ENCODE measurements at places on chromosomes 3 and 15. TPM values are rescaled to one million over a fixed set of nuclear protein-coding genes. Genes with fewer than 3 reads are reported as not detected.

Gene ITGA11
- total RNA-seq, result 0.92 TPM

Gene RAB27A
- total RNA-seq, result 72.3 TPM

Gene FSD2
- not detected for total RNA-seq

DNA sequence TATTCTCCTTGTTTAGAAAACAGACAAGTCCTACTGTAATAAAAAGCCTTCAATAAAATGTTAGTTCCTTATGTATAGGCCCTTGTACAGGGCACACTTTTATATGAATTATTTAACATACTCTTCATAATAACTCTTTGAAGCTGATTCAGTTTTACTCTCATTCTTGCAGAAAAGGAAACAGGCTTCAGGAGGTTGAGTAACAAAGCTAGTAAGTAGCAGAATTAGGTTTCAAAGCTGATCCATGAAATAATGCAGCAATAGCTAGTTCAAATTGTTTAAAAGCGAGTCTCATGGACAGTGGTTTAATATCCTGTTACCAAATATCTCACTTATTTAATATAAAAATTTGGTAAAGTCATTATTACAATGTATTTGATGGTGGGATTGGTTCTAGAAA is 25.0 kb downstream of the TCF12 start:
- H3K4me3 ChIP-seq, result no peak overlapping the region
- peaks cover 8% of the 10 kb centered on the region for H3K4me1 ChIP-seq
- no peak for DNase-seq
- H3K36me3 ChIP-seq, result peaks cover 27% of the 10 kb centered on the region

Gene ZMYND10
- total RNA-seq, result 1.8 TPM

DNA sequence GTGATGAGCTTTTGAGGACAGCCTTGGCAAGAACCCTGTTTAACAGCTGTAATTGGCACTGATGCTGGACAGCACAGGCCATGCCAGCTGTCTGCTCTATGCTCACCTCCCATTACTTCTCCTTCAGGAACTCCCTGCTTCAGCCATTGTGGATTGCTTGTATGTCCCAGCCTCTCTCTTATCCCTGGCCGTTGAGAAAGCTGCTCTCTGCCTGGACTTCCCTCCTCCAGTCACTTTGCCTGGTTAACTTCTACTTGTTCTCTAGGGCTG is 444.5 kb downstream of the EPHB1 start:
- no peak overlapping the region for H3K27ac ChIP-seq
- no peaks in the 10 kb centered on the region for H3K36me3 ChIP-seq
- DNase-seq, result no peak
- no peaks in the 10 kb centered on the region for H3K4me1 ChIP-seq

Gene ACKR4
- total RNA-seq, result not detected

- H3K36me3 ChIP-seq, result no peaks in the 10 kb centered on the region
- DNase-seq, result no peak
- H3K27me3 ChIP-seq, result peaks cover 8% of the 10 kb centered on the region
- no peak overlapping the region for H3K4me3 ChIP-seq
- no peak overlapping the region for H3K27ac ChIP-seq
Observed at GRCh38 chr15:22950256-22950990, 29.7 kb downstream of the CYFIP1 start.

- H3K36me3 ChIP-seq, result peaks cover 28% of the 10 kb centered on the region
- no peak for DNase-seq
- peaks cover 46% of the 10 kb centered on the region for H3K4me1 ChIP-seq
- H3K4me3 ChIP-seq, result peak overlapping the region; percentile 88
- H3K27me3 ChIP-seq, result no peaks in the 10 kb centered on the region
Observed at GRCh38 chr15:85381850-85382751, 1.7 kb downstream of the AKAP13 start.

Gene TTC23
- 3.3 TPM for total RNA-seq

DNA sequence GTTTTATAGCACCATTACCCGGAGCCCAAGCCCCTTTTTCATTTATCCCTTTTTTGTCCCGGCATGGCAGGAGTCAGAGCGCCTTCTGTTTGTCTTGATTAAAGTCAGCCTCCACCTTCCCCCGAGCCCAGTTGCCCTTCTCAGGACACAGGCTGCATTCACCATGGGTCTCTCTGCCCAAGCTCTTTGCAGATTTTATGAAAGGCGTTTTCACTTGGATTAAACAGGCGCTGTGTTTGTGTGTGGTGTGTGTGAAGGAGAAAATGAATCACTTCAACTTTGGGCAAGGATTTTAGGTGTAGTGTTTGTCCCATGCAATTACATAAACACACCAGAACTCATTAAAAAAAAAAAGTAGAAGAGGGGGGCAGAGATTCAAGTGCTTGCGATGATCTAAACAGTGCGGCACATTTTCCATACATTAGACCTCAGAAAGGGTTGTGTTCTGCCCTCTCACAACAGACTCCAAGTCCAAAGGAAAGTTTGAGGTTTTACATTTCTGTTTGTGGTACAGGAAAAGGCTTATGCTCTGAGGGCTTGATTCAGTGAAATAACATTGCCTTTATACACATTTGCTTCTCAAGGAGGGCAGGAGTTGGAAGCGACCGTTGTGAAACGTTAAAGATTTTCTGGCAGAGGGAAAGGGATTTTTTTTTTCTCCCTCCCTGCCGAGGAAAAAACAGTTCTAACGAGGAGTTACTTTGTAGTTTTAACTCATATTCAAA is 14.5 kb upstream of the IL16 start:
- H3K27ac ChIP-seq, result no peak overlapping the region
- no peaks in the 10 kb centered on the region for H3K36me3 ChIP-seq
- H3K4me1 ChIP-seq, result peaks cover 5% of the 10 kb centered on the region
- no peak for DNase-seq
- peaks cover 38% of the 10 kb centered on the region for H3K27me3 ChIP-seq

- peaks cover 22% of the 10 kb centered on the region for H3K4me1 ChIP-seq
- H3K27me3 ChIP-seq, result no peaks in the 10 kb centered on the region
- DNase-seq, result no peak
- no peak overlapping the region for H3K27ac ChIP-seq
- H3K4me3 ChIP-seq, result no peak overlapping the region
Observed at GRCh38 chr3:15401936-15402335, 25.4 kb downstream of the METTL6 start.

Gene ATP10A
- total RNA-seq, result 40.1 TPM

GRCh38 chr15:31402511-31403056 is 75.9 kb downstream of the KLF13 start:
- peaks cover 42% of the 10 kb centered on the region for H3K4me1 ChIP-seq
- no peak overlapping the region for H3K4me3 ChIP-seq
- H3K27ac ChIP-seq, result no peak overlapping the region
- no peaks in the 10 kb centered on the region for H3K27me3 ChIP-seq
- peaks cover 12% of the 10 kb centered on the region for H3K36me3 ChIP-seq
- no peak for DNase-seq

GRCh38 chr3:149819432-149819831 is 6.4 kb downstream of the RNF13 start:
- H3K36me3 ChIP-seq, result peaks cover 55% of the 10 kb centered on the region
- no peak for DNase-seq
- peaks cover 44% of the 10 kb centered on the region for H3K4me1 ChIP-seq
- H3K4me3 ChIP-seq, result no peak overlapping the region

- DNase-seq, result no peak
- H3K27me3 ChIP-seq, result no peaks in the 10 kb centered on the region
- H3K4me3 ChIP-seq, result no peak overlapping the region
- H3K4me1 ChIP-seq, result no peaks in the 10 kb centered on the region
Observed at GRCh38 chr15:25094519-25094918, 139.7 kb downstream of the SNRPN start.

Gene TMEM40
- not detected for total RNA-seq

DNA sequence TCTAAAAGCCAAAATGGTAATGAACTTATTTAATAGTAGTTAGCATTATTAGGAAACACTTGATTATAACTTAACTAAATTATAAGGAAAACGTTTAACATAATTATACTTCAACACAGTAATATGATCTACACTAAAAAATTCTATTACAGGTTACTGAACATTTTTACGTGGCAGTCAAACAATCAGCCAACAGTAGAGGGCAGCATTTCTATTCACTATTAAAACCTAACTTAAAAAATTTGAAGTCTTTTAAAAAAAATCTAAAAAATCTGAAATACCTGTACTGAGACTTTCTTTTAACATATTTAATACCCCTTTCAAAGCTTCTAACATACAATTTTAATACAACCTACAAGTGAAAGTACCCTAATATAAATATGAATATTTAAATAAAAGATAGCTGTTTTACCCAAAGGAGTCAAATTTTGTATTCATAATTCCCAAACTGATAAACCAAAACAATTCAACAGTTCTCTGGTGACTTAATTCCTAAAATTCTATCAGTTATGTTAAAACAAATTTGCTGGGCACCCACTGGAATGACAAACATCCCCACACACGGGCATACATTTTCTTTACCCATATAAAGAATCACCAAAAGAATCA is 41.5 kb downstream of the DLG1 start:
- DNase-seq, result no peak
- no peaks in the 10 kb centered on the region for H3K27me3 ChIP-seq
- H3K4me3 ChIP-seq, result no peak overlapping the region
- peaks cover 37% of the 10 kb centered on the region for H3K4me1 ChIP-seq
- H3K27ac ChIP-seq, result no peak overlapping the region
